ENCODE measurements at places on chromosomes 1 and 21. TPM values are rescaled to one million over a fixed set of nuclear protein-coding genes. Genes with fewer than 3 reads are reported as not detected.

GRCh38 chr21:37149411-37149810 lies 76.4 kb downstream of the TTC3 start:
- no peak for DNase-seq

Gene ATAD3C
- 0.44 TPM for total RNA-seq

Gene ZNF648
- not detected for total RNA-seq

GRCh38 chr1:223616586-223616985 lies 48.9 kb downstream of the CAPN8 start:
- no peak for DNase-seq

DNA sequence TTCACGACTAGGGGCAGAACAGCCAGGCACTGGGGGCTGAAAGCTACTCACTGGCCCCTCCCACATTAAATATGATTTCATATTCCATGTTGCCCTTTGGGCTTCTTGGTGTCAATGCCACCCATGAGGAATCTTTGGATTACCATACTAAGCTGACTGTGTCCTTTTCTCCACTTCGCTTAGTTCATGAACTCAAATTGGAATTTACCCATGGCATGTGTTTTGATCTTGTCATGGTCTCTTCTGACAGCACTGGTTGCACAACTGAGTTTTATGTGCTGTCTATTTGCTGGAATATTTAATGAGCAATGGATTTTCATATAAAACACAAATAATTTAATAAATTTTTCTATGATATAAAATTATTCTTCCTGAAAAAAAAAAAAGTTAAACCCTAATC lies 59.2 kb downstream of the SERBP1 start:
- DNase-seq = no peak

GRCh38 chr1:158124999-158125398 lies 55.7 kb upstream of the CD1D start:
- peak; percentile 92 for DNase-seq

DNA sequence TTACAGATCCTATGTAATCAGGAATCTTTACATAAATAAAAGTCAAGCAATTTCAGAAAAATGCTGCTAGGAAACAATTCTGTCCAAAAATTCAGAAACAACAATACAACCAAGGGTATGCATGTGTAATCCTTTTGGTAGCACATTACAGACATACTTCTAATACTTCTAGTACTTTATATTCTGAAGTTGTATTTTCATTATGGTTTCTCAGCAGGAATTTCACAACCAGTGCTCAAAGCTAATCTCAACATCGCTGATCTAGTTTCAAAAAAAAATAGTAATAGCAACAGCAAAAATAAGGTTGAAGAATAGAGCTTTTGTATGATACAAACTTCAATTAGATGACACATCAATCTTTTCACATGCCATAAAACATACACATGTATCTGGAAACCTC lies 545.2 kb downstream of the LTN1 start:
- no peak for DNase-seq

DNA sequence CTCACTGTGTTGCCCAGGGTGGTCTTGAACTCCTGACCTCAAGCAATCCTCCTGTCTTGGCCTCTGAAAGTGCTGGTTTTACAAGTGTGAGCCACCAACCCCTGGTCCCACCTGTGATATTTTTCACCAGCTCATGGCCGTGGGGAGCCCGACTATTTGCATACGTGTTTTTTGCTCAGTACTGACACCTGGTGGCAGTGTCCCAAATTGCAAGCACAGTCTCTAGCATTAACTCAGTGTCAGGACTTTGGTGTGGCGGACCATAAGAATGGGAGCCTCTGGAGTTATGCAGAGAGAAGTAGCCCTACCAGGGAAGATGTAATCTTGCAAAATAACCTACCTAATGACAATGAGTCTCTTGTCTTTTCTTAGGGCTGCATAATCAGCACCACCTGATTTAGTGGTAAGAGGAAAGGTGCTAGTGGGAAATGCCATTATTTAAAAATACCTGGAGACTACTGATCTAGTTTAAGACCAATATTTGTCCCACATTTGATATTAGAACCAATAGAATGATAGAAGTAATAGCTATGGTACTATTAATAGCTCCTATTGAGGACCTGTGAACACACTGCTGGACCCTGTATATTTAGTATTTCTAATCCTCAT lies 305.4 kb downstream of the DISC1 start:
- no peak for DNase-seq
